ENCODE measurements at places on chromosomes 16 and 17. TPM values are rescaled to one million over a fixed set of nuclear protein-coding genes. Genes with fewer than 3 reads are reported as not detected.

GRCh38 chr17:8121407-8121680 lies 2.6 kb downstream of the HES7 start:
- DNase-seq = no peak

The AOC3 gene
- 0.32 TPM for total RNA-seq

DNA sequence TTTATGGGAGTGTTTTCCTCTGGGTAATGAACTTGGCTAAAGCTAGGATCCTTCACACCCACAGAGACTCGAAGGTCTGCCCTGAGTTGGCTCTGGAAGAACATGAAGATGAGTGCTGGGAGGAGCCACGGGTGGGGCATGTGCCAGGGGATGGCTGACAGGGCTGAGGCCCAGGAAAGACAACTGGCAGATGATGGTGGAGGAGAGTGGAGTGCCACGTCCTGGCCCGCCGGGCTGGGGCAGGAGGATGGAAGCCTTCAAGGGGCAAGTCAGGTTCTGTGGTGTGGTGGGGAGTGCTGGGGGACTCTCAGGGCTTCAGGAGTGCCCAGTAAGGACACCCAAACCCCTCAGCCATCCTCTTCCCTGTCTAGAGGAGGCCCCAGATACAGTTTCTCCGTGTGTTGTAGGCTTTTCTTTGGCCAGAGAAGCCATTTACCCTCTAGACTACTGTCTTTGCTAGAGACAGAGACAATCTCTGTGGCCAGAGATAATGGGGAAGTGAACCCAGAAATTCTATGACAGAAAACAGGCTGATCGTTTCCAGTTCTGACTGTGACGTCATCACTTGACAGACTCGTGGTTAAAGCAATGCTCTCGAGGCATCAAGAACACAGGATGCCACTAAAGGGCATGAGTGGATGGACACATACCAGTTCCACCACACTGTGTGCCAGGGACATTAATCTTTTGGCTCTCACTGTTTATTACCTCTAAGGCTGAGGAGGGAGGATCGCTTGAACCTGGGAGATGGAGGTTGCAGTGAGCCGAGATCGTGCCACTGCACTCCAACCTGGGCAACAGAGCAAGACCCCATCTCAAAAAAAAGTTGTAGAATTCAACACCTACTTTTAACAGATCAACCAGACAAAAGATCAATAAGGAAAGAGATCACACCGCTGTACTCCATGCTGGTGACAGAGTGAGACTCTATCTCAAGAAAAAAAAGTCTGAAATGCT lies 18.6 kb upstream of the SLC5A10 start:
- no peak for DNase-seq

The SSTR5 gene
- total RNA-seq = not detected

DNA sequence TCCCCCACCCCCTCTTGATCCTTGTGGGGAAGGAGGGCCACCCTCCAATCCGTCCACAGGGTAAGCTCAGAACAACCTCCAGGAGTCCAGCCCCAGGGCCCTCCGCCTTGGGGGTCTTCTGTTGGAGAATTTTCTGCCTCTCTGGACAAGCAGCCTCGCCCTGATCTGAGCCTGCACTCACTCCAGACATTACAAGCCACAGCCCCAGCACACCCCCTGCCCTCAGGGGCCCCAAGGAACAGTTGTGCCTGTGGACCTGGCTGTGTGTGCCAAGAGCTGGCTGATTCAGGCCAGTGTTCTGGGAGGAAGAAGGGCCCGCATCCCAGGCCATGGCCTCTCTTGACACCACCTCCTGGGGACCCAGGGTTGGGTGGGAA lies 477 bp upstream of the ARHGAP27 start:
- DNase-seq = no peak

The KRTAP17-1 gene
- not detected for total RNA-seq

The C1QL1 gene
- total RNA-seq = 0.43 TPM

DNA sequence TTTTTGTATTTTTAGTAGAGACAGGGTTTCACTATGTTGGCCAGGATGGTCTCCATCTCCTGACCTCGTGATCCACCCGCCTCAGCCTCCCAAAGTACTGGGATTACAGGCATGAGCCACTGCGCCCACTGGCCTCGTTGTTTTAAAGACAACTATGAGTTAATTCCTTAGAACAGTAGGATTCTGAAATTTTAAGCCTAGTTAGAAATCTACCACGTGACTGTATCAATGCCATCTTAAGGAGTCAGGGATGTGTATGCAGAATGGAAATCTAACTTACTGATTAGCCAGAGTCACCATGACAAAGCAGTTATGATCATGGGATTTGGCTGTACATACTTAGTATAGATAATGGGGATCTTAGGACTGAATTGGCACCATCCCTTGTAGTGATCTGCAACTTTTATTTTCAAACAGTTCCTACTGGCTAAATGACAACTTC lies 2.8 kb downstream of the CEP20 start:
- DNase-seq = peak; percentile 41

DNA sequence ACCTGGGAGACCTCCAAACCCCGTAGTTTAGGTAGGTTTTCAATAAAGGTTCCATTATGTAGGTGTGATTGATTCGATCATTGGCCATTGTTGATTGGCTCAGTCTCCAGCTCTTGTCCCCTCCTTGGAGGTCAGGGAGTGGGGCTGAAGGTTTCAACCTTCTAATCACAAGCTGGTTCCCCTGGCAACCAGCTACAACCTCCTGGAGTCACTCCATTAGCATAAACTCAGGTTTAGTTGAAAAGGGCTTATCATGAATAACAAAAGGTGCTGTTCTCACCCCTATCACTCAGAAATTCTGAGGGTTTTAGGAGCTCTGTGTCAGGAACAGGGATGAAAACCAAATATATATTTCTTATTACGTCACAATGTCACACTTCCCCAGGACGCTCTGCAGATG lies 28.5 kb downstream of the TMEM132E start:
- DNase-seq = no peak

The TBC1D3C gene
- not detected for total RNA-seq

DNA sequence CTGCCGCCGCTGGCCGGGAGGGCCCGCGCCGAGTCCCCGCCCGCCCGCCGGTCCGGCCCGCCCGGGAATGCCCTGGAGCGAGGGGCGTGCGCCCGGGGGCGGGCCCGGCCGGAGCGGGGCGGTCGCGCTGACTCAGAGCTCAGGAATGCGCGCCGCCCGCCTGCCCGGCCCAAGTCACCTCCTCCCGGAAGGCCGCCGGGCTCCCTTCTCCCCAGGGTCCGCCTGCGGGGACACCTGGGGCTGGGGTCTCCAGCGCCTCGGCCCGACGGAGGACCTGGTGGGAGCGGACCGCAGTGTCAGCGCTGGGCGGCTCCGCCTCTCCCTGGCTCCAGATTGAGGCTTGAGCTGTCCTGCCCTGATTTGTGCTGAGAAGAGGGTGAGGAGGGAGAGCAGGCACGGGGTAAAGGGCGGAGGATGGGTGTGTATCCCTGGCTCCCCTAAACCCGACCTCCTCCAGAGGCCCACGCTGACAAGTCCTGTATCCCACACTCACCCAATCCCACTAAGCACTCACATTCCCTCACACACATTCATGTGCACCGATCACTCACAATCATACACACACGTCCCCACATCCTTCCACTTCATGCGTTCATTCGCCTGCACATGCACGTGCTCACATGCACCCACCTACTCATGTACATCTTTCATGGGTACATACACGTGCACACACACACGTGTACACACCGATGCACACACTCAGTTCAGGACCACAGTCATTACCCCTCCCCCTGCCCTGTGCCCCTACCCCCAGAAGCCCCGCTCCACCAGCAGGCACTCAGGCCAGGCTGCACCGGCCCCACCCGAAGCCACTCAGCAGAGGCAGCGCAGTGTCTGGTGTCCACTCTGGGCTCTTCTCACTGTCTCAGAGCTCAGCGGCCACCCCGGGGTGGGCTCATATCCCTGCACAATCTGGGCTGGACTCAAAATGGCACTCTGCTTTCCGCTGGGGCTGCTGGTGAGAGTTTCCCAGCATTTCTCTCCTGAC lies at the start of gene RHBDF1:
Gene RHBDF1 (minus strand): TSS at position 71 of the 988 bp plus-strand sequence. CDS start 7,616 bp downstream, outside the sequence.
- DNase-seq = peak; percentile 62
